CD4-positive, alpha-beta T cell treated with Interferon gamma for 1 hour (primary cell): ENCODE measurements at places on chromosomes 4 and X.

GRCh38 chr4:112818594-112818965 is 181.6 kb downstream of the LARP7 start:
- DNase-seq = no peak

DNA sequence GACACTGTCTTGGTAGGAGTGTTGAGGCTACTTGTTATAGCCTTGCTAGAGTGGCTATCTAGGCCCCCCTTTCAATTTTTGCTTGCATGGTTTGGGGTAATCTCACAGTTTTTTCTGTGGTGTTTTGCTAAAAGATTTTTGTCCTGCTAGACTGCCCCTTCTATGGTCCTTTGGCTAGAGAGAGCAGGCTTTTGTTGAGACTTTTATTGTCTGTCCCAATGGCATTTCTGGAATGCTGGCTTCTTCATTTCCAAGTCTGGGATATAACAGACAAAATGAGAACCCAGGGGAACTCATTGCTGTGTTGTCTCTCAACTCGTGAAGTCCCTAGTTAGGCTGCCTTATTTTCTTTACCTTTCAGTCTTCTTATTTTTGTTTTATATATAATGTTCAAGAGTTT is 160.2 kb upstream of the ZC4H2 start:
- DNase-seq = no peak

DNA sequence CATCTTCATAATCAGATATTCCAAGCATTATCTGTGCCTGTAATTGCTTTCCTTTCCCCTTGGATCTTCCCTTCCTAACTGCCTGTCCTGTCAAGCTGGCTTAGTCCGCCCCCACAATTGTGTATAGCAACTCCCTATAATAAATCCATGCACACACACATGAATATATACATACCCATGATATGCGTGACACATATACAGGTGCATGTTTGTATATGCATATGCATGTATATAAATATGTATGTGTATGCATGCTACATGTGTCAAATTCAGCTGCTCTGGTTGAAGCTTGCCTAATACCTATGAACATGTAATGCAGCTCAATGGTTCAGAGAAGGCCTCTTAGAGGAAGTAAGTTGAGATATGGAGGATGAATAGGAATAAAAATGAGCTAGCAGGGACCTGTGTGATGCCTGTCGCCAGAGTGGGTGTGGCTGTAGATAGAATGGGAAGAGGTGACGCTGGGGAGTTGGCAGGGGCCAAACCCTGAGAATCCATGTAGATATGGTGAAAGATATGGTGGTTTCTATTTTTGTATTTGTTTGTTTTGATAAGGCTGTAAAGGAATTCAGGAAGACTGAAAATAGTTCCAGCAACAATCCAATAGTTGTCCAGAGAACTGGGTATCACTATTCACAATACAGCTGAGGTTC is 595.0 kb upstream of the BOD1L1 start:
- no peak for DNase-seq

GRCh38 chr4:158741326-158742021 is 18.3 kb upstream of the PPID start:
- DNase-seq = no peak

DNA sequence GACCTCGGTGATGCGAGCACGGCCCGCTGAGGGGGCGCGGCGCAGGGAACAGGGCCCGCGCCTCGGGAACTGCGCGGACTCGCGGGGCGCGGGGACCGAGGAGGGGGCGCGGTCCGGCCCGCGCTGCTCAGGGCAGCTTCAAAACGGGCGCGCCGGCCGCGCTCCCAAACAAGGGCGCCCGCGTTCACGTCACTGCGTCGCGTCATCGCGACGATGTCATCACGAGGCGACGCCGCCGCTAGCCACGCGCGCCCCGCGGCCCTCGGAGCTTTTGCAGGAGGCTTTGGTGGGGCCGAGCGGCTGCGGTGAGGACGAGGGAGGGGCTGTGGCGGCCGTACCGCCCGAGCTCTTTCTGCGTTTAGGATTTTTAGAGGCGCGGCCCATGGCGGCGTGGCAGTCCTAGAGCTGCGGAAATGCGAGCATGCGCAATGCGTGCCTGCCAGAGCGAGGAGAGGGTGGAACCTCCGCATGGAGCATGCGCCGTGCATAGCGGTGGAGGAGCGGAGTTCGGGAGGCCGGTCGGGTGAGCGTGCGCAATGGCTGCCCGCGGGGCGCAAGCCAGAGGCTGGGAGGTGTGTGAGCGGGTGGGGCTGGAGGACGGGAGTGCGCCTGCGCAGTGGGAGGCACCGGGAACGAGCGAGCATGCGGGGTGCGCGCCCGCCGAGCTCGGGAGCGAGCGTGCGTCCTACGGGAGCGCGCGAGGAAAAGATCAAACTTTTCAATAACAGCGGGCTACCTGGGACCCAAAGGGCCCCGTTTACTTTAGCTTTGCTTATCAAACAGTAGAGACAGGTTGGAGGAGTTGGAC is at the start of gene PPP2R3B:
PPP2R3B (minus strand) TSS at position 140 of the 808 bp plus-strand sequence. CDS start 216 bp downstream, outside the sequence.
- peak; percentile 99 for DNase-seq

GRCh38 chr4:153247116-153247490 is 42.9 kb downstream of the TRIM2 start:
- DNase-seq = no peak

DNA sequence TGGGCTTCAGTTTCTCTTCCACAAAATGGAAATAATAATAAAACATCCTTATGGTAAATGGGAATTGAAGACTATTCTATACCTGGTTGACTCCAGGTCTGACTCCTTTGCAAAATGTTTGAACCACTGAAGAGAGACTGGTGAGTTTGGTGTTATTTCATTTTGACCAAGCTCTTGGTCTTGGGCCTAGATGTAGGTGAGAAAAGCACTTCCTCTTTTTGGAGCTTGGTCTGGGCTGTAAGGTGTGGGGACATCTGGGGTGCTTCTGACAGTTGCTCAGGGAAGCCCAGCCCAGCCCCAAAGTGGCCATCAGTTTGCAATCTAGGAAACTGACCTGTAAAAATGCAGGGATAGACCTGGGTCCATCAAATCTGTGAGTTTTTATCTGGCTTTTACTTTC is 26.8 kb upstream of the SOD3 start:
- DNase-seq = no peak

- no peak for DNase-seq
Measured at GRCh38 chr4:67325791-67326190, 219.5 kb downstream of the CENPC start.

- no peak for DNase-seq
Measured at GRCh38 chr4:1244978-1245471, 3.9 kb downstream of the CTBP1 start.

DNA sequence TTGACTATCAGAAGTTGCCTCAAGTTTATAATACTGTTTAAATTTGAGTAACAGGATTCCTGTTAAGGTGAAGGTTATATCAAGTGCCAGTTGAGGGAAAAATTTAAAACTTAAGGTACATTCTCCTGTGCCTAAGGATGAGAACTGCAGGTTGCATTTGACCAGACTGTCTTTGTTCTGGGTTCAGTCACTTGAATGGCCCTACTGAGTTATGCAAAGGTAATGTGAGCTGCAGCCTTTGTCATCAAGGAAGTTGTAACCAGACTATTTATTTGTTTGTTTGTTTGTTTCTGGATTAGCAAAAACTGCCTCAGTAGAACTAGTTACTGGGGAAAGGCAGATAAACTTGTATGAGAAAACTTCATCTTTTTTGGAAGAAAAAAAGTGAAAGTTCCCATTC is 131.9 kb downstream of the ATOH1 start:
- DNase-seq = no peak

DNA sequence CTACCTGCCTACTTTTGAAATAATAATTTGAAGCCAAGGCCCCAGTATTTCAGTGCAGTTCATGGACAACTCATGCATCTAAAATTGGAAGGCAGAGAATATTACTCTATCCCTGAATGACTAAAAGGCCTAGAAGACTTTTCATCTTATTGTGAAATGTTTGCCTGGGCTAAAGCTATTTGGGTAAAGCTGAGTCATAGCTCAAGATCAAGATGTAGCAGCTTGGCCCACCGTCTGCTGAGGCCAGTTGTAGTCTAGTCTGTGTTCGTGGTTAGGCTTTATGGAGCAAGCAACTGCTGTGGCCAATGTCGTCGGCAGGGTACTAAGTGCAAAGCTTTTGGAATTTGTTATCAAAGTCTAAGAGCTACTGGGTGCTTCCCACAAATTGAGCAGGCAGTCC is 929.1 kb downstream of the RAB28 start:
- DNase-seq = no peak

GRCh38 chrX:97045470-97045869 is 161.8 kb downstream of the RPA4 start:
- DNase-seq = no peak

DNA sequence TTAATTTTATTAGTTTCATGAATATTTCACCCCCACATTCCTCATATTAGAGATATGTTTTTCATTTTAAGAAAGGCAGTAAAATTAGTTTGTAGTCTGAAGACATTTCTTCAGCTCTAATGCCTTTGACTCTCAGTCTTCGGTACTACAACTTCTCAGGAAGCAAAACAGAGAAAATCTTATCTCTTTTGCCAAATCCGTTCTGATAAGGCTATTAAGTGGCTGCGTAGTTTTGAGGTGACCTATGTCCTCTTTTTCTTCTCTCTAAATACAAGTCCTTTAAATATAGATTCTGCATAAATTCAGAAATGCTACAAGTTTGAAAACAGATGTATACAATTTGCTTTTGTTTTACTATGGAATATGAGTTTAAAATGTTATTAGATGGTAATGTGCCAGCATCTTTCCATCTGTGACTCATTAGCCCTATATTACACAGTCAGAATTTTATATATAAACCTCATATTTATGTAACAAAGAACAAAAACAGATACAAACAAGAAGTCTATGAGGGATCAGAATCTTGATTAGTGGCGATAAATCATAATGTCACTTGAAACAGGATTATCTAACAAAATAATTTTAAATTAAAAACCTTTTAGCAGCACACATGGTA is 181.2 kb upstream of the ETNPPL start:
- DNase-seq = no peak

- DNase-seq = no peak
Measured at GRCh38 chr4:38163216-38164006, 203.2 kb downstream of the PTTG2 start.
